Activated CD8-positive, alpha-beta T cell treated with anti-CD3 and anti-CD28 coated beads for 36 hours (primary cell): ENCODE measurements at places on chromosomes 2 and 18.

GRCh38 chr2:52210161-52210560 lies 1178.2 kb upstream of the NRXN1 start:
- no peak for DNase-seq

- no peak for DNase-seq
These were observed 8.5 kb upstream of the CXCR4 start for GRCh38 chr2:136126421-136126926.

- no peak for DNase-seq
These were observed 5.7 kb upstream of the DNER start for GRCh38 chr2:229719926-229720647.

GRCh38 chr2:233650981-233651380 lies 14.7 kb downstream of the UGT1A10 start:
- DNase-seq = no peak

DNA sequence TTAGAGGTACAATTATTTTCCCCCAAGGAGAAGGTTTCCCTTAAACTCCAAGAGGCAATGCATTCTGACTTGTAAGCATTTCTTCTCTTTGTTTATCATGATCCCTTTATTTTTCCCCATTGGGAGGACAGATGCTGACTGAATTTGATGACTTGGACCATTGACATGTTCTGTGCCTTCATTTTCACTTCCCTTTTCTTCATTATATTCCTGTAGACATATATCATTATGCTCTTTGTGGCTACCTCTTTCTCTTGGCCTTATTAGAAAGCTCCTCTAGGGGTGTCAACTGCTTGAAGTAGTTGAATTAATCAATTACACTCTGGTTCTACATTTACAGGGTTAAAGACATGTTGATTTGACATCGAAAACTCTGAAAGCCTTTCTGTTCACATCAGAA lies 330.0 kb upstream of the DCC start:
- DNase-seq = no peak

GRCh38 chr2:172082944-172083627 lies 2.2 kb upstream of the DLX1 start:
- DNase-seq = no peak

DNA sequence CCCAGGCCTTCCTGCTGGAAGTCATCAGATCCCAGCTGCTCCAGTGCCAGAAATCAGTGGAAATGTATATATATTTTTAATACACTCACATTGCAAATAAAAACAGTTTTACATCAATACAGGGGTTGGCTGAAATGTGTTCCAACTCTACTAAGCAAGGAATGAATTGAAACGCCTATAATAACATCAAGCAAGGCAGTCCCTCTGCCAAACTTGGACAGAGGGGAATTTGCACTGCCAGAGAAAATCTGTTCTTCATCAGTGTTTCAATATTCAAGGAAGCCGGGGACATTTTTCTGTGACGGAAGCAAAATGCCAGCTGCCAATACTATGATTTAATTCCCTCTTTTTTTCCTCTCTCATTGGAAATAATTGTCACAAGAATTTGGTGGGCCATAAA lies 335.3 kb downstream of the TNS1 start:
- DNase-seq = no peak

- no peak for DNase-seq
These were observed 32.5 kb upstream of the FOSL2 start for GRCh38 chr2:28360058-28360717.

- DNase-seq = no peak
These were observed 12.3 kb downstream of the GAD1 start for GRCh38 chr2:170829036-170829435.

- DNase-seq = no peak
These were observed 8.9 kb upstream of the TMSB10 start for GRCh38 chr2:84896567-84896966.

DNA sequence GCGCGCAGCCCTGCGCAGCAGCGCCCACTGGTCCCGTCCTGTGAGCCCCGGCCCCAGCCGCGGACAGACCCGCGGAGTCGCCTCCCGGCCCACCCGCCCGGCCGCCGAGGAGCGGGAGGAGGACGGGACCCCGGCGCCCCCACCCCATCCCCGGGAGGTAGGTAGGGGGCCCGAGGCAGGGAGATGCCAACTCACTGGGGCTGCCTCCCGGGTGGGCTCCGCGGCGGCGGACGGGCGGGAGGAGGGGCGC lies 160 bp downstream of the SPTBN1 start:
- no peak for DNase-seq

DNA sequence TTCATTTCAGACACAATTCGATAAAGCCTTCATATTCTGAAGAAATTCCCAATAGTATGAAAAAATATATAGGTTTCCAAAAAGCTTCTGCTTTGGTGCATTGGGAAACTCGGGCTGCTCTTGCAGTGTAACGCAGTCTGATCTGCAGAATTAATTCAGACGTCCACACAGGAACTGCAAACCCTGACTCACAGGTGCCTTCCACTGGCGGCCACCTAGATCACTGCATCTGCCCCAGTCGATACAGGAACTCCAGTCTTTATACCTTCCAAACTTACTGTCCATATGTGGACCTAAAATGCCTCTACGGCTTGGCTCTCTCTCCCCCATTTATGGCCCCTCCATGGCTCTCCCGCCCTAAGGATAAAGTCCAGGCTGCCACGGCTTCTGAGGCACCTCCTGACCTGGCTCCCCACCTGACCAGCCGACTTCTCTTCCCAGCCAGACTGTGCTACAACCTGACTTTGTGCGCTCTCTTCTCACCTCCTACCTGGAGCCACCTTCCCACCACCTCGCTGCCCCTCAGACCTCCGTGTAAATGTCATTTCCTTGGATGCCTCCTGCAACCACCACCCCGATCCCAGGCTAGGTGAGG lies 39.7 kb downstream of the L3MBTL4 start:
- DNase-seq = no peak

GRCh38 chr18:23456835-23457234 lies 3.7 kb downstream of the RIOK3 start:
- no peak for DNase-seq

DNA sequence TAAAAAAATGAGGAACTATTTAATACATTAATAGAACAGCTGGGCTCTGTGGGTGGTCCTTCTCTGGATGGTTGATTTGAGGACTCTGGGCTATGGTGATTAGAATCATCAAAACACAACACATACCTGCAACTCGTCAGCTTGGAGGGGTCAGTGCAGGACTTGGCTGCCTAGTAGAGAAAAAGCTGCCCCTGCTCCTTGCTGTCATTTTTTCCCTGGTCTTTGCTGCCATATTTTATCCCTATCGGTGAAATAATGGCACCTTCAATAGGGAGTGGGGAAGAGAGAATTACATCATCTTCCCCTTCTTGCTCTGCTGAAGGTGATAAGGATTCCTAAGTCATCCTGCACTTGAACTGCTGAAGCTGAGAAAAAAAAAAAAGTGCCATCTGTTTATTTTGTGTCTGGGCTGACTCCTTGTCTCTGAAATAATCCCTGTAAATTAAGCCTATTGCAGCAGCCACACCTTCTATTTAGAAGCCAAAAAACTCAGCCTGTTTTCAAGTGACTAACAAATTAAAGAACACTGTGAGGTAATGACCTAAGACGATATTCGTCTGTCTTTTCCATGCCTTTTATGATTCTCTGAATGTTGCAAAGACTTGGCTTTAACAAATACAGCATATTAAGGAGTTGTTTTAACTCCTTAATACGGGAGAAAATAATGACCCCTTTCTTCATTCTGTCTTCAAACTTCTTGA lies 89.3 kb downstream of the ACVR1 start:
- no peak for DNase-seq

DNA sequence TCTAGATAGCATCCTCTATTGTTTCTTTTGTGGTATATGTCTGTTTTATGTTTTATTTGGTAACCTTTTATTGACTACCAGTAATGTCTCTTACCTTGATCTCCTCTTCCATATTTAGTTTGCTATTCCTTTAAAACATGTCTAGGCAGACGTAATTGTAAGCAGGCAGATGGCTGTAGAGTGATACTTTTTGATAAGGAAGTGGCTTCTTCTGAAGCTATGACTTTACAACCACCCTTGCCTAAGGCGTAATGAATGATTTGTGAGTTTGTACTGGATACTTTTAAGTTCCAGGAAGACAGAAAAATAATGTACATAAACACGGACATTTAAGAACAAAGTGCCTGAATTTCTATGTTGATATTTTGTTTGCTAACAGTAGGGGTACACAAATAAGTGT lies 85.6 kb downstream of the ZNF804A start:
- DNase-seq = no peak

- DNase-seq = no peak
These were observed 977.6 kb downstream of the SUCLG1 start for GRCh38 chr2:83481436-83481835.

- no peak for DNase-seq
These were observed 55.4 kb upstream of the MAP2 start for GRCh38 chr2:209368406-209368805.

DNA sequence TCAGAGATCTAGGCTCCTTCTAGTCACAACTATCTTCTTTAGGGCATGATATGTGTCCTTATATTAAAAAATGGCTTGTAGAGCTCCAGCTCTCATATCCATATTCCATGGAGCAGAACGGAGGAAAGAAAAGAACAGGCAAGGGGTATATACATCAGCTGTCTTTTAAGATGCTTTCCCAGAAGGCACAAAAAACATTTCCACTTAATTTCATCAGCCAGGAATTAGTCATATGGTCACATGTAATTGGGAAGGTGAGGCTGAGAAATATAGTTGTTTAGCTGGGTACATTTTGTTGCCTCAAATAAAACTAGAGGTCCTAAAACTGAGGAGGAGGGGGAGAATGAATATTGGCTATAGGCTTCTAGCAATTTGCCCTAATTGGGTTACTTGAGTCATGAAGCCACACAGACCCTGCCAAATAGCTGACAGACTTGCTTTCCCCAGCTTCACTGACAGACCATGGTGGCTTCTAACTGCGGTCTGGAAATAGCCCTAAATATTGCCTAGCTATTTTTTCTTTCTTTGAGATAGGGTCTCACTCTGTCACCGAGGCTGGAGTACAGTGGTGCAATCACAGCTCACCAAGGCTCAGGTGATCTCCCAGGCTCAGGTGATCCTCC lies 20.0 kb downstream of the MAIP1 start:
- no peak for DNase-seq

DNA sequence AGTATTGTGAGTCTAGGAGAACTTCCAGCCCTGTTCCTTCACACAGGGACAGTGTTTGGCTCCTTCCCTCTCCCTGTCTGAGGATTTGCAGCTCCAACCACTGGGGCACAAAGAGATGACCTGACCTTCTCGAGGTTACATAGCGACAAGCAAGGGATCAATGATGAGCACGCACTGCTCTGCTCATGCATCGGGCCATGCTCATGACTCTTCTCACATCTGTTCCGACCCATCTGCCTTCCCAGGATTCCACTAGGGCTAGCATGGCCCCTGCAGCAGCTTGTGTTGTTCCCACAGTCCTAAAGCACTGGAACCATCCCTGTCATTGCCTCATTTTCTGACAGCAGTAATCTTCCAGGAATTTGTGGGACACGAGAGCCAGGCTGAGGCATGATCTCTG lies 78.8 kb upstream of the ARHGAP28 start:
- no peak for DNase-seq

- DNase-seq = peak; percentile 37
These were observed 131.3 kb upstream of the ACAA2 start for GRCh38 chr18:49944663-49945062.

GRCh38 chr2:46552079-46552478 lies 72.7 kb downstream of the TMEM247 start:
- DNase-seq = no peak

DNA sequence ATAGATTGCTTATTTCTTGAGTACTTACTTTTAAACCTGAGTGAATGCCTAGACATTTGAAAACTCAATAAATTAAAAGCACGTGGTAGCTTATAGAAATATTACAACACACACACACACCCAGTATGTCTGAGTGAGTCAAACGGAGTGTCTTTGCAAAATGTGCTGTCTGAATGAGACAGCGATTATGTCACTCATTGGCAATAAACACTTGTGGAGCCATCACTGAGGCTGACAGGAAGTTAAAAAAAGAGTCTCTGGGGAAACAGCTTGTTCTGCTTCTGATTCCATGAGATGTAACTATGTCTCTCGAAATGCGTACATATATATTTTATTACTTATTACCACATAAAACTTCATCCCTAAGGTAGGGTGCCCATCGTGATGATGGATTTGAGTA lies 22.3 kb upstream of the VPS4B start:
- no peak for DNase-seq

DNA sequence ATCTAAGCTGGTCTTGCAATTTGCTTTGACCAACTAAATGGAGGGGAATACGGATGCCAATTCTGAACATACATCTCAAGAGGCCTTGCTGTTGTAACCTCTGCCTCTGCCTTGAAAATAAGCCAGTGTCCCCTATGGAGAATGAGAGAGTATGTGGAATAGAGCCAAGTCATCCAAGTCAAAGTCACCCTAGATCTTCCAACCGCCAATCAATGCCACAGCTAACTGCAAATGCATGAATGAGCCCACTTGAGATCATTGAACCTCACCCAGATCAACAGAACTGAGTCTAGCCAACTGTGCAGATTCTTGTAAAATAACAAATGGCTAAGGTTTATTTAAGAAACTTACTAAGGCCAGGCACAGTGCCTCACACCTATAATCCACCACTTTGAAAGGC lies 139.8 kb upstream of the TANK start:
- no peak for DNase-seq

- no peak for DNase-seq
These were observed 218.1 kb downstream of the CAMKMT start for GRCh38 chr2:44579837-44580230.

DNA sequence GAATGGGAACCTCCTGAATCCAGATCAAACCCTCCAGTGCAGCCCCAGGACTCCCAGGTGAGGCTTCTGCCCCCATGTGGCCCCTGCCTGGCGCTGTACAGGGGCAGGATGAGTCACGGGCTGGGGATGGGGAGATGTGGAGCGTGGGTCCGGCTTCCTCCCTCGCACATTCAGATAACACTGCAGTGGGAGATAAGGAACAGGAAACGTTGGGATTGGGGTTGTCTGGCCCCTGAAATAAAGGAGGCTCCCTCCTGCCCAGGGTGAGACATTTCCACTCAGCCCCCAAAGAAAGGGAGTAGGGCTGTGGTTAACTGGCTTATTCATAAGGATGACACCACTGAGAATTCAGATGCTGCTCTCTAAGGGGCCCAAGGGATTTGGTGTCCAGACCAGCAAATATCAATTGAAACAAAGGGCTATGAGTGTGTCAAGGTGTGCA lies 30.7 kb downstream of the IGFBP5 start:
- peak; percentile 24 for DNase-seq

- DNase-seq = peak; percentile 38
These were observed 21.2 kb downstream of the GRB14 start for GRCh38 chr2:164599954-164600589.

DNA sequence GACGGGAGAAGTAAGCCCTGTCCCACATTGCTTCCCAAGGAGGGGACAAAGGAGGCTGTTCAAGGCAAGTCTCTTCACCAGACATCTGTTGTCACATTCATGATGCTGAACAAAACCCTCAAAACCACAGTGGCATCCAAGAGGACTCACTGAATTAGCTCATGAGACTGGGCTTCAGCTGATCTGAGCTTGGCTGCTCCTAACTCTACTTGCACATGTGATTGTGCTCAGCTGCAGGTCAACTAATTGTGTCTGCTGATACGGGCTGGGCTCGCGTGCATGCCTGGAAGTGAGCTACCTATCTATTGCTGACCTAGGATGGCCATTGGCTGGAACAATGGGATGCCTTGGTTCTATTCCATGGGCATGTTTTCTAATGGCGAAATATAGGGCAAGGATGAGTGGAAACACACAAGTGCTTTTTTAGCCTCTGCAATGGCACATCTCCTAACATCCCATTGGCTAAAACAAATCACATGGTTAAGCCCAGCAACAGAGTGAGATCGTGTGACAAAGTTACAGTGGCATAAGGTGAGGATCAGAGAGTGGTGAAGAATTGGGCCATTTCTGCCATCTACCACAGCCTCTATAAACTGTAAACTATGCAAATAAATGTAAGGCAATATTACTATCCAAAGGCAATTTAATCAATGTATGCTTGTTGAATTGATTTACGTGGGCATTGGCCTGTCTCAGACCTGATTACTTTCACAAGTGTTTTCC lies 52.9 kb upstream of the CAPN13 start:
- DNase-seq = no peak
